ENCODE measurements at places on chromosomes 11 and 22.
A peak's percentile ranks its signal among the peaks of the same experiment; 100 is the strongest.

DNA sequence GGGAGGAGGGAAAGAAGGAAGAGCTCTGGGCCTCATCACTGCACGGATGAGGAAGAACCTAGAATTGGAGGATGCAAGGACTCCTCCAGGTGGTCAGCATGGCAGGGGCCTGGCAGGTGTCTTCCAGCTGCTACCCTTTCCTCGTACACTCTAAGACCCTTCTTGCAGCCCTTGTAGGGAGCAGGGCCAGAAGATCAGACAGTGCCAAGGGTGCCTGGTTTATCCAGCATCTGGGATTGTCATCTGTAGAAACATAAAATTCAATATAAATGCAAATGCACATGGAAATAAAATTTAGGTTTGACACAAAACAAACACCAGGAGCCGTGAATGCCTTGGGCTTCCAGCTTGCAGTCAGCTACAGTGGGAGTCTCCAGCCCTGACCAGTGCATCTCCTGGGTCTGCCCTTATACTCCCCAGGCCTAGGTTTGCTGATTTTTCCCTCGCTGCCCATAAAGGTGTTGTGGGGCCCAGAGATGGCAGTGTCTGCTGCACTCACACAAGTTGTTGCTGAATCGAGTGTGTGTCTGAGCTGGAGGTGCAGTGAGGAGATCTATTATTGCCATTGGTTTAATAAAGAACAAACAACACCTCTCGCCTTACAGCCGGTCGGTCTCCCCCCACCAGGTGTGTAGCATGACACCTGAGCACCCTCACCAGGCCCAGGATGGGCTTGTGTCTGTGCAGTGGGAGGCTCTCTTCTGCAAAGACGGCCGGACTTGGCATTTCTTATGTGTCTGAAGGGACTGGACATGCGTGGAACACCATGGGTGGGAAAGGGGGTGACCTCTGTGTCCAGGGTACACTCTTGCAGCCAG, 87.1 kb downstream of the BCR start:
- DNase-seq, result no peak

GRCh38 chr11:89489930-89490329, 1.2 kb downstream of the NOX4 start:
- DNase-seq, result no peak

DNA sequence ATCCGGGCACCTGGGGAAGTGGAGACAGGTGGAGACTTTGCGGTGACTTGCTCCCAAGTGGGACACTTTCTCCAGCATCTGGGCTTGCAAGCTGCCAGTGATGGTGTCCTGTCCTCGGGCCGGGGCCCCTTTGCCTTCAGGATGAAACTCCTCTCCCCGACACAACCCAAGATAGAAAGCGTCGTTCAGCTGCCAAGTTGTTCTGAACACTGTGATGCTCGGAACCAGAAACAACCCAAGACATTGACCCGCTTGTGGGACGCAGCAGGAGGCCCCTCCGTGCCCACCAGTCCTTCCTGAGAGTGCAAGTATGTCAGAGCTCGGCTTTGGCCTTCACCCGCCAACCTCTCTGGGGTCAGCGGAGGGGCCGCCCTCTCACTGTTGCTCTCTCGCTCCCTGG, 31.3 kb downstream of the LINC01488 start:
- no peak for DNase-seq

DNA sequence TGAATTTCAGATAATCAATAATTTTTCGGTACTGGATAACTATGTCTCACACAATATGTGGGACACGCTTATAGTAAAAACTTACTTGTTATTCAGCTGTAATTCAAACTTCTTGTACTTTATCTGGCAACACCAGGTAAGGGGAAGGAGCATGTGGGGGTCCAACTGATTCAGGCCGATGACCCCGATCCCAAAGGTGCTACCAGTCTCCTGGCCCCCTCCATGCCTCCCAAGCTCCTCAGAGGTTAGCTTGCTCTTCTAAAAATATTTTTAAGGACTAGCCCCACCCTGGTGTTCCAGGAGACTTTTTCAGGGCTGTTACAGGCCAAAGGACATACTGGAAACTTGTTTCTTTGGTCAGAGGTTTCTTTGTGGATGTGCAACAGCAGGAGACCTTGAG, 61.8 kb upstream of the ALX4 start:
- no peak for DNase-seq

- DNase-seq, result no peak
Measured at GRCh38 chr11:96257972-96258934, 84.7 kb downstream of the MAML2 start.

DNA sequence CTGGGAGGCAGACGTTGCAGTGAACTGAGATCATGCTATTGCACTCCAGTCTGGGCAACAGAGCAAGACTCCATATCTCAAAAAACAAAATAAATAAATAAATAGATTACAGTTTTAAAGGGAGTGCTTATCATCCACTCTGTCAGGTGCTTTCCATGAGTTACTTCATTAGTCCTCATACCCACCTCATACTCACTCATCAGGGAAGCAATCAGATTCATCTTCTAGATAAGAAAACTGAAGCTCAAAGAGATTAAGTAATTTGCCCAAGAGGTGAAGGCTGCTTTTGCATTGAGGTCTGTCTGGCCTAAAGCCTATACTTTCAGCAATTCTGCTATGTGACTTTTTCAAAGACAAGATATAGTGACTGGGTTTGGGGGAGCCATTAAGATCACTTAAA, 101.0 kb downstream of the RASSF10 start:
- no peak for DNase-seq

DNA sequence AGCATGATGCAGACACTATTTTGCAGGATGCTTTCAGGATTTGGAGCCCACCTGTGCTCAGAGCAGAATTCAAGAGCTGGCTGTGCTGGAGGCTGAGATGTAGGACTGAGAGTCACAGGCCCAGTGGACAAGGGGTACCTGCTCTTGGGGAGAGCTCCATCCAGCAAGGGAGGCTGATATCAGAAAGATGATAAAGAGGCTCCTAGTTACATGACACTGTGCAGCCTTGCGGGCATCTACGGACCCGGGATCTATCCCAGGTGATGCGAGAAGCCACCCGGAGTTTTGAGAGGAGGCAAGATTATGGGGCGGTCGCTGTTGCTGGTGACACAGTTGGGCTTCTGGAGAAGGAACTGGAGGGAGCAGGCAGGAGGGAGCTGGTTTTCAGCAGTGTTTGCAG, 579.0 kb downstream of the TBC1D22A start:
- DNase-seq, result no peak

GRCh38 chr22:38706101-38706900, 557 bp downstream of the GTPBP1 start:
- no peak for DNase-seq

DNA sequence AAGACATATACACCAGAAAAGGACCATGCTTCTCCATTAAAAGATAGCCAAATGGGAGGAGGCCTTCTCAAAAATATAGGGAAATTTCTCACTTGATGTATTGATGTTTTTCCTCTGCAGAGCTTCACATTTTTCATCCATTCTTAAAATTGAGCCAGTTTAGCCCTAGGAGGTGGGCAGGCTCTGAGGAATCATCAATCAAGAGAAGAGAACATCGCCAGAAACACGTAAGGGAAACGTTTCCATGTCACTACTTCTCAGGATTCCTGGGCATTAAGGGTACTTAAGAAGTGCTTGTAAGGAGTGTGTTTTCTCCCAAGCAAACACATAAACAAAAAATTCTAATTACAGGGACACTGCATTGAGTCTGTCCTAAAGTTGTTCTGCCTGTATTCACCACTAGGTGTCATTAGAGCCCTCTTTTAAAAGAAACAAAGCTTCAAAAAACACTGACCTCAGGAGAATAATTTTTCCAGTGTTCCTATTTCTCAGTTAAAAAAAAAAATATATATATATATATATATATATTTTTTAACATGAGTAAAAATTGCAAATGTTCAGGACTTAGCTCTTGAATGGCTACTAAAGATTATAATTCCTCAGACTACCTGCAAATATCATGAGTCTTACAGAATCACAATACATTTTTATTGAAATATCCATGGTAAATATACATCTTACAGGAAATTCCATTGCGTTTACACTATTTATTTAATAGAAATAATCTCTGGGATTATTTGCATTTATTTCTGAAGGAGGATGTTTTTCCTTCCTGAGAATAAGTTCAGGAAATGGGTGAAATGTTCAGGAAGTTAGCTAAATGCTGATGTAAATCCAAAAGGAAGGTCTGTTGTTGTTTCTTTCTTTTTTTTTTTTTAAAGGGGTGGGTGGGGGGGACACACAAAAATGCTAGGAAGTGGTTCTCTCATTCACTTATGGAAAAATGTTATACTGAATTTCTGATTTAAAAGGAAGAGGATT, 16.0 kb downstream of the FZD4 start:
- peak; percentile 61 for DNase-seq

DNA sequence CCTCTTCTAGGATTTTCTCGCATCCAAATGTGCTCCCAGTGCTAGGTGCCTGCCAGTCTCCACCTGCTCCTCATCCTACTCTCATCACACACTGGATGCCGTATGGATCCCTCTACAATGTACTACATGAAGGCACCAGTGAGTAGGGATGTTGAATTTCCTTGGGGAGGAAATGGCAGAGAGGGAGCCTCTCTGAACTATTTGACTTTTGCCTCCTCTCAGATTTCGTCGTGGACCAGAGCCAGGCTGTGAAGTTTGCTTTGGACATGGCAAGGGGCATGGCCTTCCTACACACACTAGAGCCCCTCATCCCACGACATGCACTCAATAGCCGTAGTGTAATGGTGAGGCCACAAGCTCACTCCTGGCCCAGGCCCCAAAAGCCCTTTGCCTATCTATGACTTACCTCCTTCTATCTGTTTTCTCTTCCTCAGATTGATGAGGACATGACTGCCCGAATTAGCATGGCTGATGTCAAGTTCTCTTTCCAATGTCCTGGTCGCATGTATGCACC, 2.5 kb downstream of the TAF10 start:
- no peak for DNase-seq

DNA sequence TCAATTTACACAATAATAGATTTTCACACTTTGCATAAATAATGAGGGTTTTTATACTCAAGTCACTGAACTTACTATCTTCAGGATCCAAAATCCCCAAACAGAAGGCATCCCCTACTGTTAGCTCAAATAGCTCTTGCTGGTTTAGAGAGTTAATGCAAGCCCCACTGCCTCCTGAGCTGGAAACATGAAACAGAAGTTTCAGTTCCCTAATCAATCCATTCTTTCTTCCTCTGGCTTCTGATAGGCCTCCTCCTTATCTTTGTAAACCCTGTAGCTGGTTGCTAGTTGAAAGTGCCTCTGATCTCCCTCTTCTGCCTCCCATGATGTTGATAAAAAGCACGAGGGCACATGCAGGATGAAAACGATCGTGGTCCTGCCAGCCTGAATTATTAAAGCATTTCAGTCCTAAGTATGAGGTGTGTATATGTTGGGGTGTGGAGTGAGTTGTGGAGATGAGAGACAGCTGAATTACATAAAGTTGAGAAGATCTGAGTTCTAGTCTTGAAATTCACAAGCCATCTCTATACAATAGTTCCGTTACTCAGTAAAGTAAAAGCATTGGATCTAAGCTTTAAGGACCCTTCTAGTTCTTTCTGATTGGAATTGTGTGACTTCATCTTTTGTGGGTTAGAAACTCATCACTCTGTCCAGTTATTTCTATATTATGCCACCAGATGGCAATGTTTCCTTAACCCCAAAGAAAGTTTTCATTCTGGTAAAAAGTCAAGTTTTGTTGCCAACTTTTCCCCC, 35.0 kb upstream of the EHF start:
- DNase-seq, result peak; percentile 56

DNA sequence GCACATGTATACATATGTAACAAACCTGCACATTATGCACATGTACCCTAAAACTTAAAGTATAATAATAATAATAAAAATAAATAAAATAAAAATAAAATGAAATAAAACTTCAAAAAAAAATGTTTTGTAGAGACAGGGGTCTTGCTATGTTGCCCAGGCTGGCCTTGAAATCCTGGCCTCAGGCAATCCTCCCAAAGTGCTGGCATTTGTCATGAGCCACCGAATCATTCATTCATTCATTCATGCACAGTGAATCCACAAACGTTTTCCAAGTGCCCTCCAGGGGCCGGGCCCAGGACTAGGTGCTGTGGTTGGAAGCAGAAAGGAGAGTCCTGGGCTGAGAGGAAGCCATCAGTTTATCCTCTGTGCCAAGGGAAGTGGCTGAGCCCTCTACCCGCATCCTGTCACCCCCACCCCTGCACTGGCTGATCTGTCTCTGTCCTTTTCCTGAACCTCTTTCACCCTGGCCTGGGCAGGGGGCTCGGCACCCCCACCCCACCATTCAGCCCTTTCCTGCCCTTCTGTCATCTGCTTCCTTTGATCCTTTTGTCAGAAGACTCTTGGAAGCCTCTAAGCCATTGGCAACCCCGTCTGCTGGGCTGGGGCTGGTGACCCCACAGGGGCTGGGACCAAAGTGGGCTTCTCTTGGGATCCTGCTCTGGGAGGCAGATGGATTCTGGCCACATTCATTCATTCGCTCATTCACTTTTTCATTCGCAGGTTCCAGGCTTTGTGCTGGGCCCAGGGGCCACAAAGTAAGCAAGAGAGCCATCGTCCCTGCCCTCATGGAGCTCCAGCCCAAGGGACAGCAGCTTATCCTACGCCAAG, 84.3 kb downstream of the IGLL1 start:
- no peak for DNase-seq

- DNase-seq, result no peak
Measured at GRCh38 chr11:114195981-114196731, 100.0 kb upstream of the NNMT start.

DNA sequence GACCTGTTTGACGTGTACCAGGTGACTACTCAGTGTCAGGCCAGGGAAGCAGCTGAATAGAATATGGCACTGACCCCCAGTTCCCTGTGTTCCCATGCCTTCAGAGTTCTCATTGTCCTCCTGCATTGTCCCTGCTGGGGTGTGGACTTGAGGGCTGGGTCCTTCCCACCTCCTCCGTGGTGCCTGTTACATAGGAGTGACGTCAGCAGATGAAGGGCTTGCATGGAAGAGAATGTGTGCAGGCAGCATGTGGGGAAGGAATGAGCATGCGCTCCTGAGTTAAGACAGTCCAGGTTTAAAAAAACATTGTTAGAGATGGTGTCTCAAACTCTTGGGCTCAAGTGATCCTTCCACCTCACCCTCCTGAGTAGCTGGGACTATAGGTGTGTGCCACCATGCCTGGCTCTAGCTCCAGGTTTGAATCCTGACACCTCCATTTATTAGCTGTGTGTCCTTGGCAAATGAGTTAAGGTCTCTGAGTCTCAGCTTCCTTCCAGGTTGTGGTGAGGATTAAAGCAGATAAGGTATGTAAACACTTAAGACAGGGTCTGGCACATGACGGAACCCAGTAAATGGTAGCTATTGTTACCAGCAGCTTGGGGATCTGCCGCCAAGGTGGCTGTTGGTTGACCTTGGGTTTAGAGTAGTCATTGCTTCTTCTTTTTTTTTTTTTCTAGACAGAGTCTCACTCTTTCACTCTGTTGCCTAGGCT, 7.5 kb upstream of the SOX10 start:
- DNase-seq, result no peak

- no peak for DNase-seq
Measured at GRCh38 chr11:36412781-36413383, 97.2 kb downstream of the TRAF6 start.

- no peak for DNase-seq
Measured at GRCh38 chr11:72820439-72821139, 6.4 kb downstream of the ATG16L2 start.

GRCh38 chr11:75793966-75794365, 21.0 kb upstream of the UVRAG start:
- no peak for DNase-seq

- no peak for DNase-seq
Measured at GRCh38 chr11:68160100-68160695, 39.0 kb upstream of the CHKA start.

GRCh38 chr11:12084256-12084655, 26.1 kb upstream of the MICAL2 start:
- no peak for DNase-seq

GRCh38 chr22:40423310-40423688, 52.9 kb downstream of the SGSM3 start:
- DNase-seq, result no peak

GRCh38 chr22:17997456-17997855, 26.9 kb downstream of the MICAL3 start:
- DNase-seq, result no peak

Data from DMS79 treated with DMSO at 0.1 percent for 48 hours (cell line).